Left renal cortex interstitium (tissue), 4 donors: ENCODE measurements at places on chromosomes 12 and 14.

DNA sequence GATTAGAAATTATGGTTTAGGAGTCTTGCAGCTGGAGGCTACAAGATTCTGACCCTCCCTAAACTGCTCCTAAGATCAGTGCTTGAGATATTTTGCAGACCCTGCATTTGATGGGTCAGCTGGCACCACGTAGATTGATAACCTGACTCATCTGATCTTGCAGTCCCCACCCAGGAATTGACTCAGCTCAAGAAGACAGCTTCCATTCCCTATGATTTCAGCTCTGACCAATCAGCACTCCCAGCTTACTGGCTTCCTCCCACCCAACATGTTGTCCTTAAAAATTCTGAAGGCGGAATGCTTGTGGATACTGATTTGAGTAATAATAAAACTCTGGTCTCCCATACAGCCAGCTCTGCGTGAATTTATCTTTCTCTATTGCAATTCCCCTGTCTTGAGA is 23.2 kb upstream of the MTHFD1 start:
- no peak for DNase-seq

DNA sequence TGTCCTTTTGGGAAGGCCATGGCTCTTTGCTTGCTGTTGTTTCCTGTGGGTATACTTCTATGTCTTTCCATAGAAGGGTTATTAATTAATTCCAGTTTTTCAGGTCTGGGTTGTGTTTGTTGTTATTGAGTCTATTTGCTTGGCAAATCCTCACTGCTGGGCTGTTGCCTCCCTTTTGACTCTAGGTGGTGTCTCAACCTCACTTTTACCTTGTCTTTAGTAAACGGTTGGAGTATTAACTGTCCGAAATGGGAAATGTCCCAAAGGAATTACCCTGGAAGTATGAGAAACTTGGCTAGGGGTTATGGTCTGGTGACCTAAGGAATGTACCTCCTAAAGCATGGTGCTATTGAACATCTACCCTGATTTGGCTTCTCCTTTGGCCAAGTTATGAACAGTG is 16.7 kb downstream of the PRH1 start:
- DNase-seq, result no peak

DNA sequence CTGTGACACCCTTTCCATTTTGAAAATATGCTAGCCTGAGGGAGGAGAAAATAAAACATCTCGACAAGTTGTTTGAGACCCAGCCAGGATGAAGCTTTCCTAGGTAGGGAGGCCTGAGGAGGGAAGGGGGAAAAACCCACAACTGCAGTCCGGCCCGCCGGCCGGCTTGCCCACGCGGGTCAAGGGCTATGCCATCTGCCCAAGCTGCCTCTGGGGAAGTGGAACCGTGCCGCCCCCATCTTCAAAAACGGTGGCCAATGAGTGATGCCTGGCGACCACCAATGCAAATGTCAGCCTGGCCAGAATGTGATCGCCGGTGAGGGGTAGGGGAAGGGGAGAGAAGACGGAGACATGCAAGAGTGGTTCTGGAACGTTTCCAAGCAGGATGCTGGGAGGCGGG is 263.5 kb upstream of the ALG10B start:
- no peak for DNase-seq

DNA sequence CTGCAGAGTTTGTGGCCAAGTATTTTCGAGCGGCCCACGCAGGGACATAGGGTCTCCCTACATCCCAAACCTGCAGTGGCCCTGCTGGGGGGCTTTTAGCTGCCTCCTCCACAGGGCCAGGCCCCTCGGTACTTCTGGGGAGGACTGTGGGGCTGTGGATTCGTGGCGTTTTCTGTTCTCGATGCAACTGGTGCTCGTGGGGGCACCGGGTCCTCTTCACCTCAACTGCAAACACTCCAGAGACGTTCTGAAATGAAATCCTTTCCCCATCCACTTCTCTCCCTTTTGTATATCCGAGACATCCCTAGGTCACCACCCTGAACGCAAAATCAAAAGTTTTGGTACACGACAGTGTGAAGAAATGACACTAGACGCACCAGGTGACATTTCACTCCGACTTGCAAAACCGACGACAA is 2.3 kb downstream of the RFX4 start:
- no peak for DNase-seq

- no peak for DNase-seq
Observed at GRCh38 chr12:40723001-40723400, 30.8 kb downstream of the CNTN1 start.

DNA sequence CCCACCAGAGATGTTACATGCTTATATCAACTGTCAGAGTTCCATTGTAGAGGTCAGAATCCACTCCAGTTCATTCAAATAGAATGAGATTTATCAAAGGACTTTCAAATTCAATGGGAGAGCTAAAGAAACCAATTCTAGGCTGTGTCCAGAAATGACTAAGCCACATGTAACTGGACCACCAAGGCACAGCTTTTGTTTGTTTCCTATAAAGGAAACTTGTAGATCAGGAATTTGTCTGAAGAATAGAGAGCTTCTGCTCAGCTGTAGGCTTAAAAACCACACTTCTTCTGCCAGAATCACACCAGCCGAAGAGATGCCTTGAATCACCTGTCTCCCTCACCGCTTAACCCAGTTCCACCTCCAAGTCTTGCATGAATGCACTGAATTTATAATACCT is 134.0 kb upstream of the NEDD1 start:
- no peak for DNase-seq

GRCh38 chr14:101716956-101717662 is 44.4 kb upstream of the PPP2R5C start:
- no peak for DNase-seq

DNA sequence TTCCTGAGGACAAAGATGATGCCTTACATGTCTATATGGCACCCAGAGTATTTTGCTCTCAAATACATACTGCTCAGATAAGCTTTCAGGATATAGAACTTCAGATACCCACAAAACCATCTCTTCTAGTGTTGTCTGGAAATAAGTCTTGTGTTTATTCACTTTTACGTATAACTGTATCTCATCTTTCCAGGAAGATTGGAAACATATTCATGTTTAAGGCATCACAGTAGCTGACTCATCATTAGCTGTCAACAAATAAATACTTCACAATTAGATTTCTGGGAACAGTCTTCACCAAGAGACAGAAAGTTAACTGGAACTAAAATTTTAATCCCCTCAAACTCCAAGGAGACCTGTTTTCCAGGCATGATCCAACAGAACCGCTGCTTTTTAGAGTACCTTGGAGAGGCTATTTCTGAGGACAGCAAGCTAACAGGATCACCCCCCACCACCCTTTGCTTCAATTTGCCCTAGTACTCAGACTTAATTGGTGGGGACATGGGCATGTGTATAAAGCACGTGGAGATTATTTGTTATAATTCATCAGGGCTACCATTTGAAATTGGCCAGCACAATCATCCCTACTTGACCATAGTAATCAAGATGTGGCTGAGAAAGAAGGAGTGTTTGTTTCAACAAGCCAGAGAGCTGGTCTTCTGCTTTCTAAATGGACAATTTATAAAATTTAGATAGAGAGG is 129.3 kb upstream of the HIF1A start:
- no peak for DNase-seq

GRCh38 chr14:67653651-67654280 is 20.7 kb downstream of the VTI1B start:
- no peak for DNase-seq

DNA sequence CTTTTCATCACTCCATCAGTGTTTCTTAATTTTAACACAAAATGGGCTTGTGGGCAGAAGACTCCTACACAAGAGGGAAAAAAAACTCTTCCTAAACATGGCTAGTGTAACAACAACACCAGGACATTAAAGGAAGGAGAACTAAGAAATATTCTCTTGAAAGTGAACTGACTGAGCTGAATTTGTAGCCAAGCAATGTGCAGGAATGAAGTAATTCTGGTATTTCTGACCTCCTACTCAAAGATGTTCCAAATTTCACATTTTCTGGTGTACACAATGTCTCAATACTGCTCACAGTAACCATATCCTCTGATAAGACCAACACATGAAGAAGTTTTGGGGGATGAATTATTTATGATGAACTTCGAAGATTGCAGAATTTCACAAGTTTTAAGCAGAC is 357.3 kb downstream of the DUSP6 start:
- DNase-seq, result no peak
